ENCODE measurements at places on chromosomes 3 and 15.
A peak's percentile ranks its signal among the peaks of the same experiment; 100 is the strongest.

DNA sequence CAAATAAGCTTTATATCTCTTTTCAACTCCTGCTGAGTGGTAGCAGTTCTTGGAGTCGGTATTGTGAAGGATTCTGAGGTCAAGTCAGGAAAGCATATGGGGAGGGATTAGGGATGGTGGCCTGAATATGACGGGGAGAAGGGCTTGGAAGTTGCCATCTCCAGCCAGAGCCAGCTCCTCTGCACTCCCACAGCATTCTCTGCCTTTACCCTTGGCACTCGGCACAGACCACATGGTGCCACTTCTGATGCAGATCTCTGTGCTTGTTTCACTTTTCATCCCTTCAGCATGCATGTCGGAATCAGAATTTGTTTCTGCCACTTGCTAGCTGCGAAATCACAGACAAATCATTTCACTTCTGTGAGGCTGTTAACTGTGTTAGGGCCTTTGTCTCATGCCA, 52.5 kb downstream of the RAB11A start:
- no peak for DNase-seq

GRCh38 chr3:8204853-8205650, 296.6 kb upstream of the LMCD1 start:
- DNase-seq, result no peak

- DNase-seq, result no peak
Observed at GRCh38 chr3:71052716-71053115, 530.8 kb downstream of the FOXP1 start.

- DNase-seq, result no peak
Observed at GRCh38 chr3:194178128-194178527, 42.2 kb downstream of the HES1 start.

GRCh38 chr3:88152841-88153240, 3.1 kb downstream of the C3orf38 start:
- DNase-seq, result no peak

DNA sequence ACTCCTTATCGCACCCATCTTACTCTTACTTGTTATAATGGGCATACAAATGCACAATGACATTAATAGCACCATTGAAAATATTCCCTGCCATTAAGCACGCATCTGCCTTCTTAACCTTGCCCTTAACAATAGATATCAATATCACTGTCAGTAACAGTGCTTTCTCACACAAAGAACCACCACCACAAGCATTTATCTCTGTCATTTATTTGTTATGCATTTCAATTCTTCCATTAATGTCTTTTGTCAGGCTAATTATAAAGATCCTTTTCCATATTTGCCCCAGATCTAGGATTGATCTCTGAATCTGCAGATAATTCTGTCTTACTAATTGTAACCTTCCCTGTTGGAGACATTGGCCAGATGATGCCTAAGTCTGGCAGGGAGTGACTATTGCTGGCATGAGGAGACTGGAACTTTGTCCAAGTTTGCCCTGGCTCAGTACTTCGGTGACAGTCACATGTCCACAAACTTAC, 419.6 kb upstream of the TGFBR2 start:
- DNase-seq, result no peak

- DNase-seq, result no peak
Observed at GRCh38 chr3:101758224-101758623, 20.8 kb upstream of the NXPE3 start.

DNA sequence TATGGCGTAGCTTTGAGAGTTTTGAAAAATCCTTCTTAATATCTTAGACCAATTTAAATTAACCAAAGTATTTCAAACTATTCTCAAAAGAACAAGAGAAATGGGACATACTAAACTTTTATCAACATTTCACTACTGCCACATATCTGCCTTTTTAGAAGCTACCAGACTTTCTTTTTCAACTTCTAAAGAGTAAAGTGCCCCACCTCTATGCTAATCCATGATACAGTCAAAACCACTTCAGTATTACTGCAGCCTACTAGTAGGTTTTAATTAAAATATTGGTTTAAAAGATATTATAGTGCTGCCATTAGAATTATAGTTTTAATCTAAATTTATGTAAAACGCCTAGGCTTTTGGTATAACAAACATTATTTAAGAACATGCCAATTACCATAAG, 15.1 kb downstream of the HERC1 start:
- DNase-seq, result no peak

GRCh38 chr15:46304321-46304720, 669.5 kb downstream of the SQOR start:
- DNase-seq, result peak; percentile 6

DNA sequence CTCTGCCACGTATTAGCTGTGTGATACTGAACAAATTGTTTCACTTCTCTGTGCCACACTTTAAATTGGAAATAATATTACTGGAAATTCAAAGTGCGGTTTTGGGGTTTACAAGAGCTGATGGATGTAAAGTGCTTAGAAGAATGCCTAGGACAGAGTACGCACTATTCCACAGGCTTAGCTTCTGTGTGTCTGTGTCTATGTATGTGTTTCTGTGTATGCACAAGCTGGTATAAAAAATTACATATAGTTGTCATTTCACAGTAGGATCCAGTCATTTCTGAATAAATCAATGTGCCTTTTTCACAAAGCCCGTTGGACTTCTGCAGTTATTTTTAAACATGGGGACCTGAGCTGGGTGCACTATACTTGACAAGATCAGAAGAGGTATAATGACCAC, 370.4 kb downstream of the TUSC7 start:
- DNase-seq, result no peak

GRCh38 chr15:74506515-74506840, 34.5 kb upstream of the ARID3B start:
- no peak for DNase-seq

DNA sequence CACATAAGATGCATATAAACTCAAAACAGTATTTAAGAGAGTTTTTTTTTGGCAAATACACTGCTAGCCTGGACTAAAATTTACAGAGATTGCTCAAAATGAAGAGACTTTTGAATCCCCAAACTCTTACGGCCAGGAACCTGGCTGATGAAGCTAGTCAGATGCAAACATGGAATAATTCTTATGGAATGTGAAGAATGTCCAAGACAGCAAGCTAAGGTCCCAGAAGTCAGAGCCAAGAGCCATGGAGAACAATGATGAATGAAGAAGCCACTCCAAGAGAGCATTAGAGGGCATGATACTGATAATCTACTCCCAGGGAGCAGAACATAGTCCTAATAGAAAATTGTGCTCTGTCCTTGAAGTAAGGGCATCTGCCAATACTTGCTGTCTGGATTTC, 705.5 kb downstream of the DIPK2A start:
- no peak for DNase-seq

GRCh38 chr15:70712271-70712670, 51.1 kb downstream of the UACA start:
- no peak for DNase-seq

DNA sequence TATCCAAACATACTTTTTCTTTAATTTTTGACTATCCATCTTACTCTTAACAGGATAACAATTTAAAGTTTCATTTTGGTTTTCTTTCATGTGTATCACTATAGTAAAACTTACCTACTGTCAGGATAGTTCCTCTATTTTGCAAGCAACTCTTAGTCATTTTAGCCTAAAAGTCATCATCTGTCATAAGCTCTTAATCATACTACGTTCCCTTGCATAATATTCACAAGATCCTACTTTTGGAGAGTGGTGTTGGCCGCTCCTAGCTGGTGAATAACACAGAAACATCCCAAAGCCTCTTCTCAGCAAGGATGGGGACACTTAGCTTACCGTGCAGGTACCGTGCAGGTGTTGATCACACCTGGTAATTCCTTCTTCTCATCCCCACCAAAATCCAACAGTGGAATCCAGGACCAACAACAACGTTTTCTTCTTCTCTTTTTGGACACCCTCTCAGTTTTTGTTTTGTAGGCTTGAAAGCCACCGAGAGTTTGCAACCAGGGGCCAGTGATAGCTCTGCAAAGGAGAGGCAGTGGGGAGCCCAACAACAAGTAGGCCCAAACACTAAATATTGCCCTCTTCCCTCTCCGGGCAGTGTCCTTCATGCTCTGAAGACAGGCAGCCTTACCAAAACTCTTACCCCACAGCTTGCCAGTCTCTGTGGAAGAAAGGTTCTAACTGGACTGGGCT, 433 bp downstream of the FILIP1L start:
- no peak for DNase-seq

- DNase-seq, result no peak
Observed at GRCh38 chr3:118799303-118799702, 235.3 kb downstream of the IGSF11 start.

DNA sequence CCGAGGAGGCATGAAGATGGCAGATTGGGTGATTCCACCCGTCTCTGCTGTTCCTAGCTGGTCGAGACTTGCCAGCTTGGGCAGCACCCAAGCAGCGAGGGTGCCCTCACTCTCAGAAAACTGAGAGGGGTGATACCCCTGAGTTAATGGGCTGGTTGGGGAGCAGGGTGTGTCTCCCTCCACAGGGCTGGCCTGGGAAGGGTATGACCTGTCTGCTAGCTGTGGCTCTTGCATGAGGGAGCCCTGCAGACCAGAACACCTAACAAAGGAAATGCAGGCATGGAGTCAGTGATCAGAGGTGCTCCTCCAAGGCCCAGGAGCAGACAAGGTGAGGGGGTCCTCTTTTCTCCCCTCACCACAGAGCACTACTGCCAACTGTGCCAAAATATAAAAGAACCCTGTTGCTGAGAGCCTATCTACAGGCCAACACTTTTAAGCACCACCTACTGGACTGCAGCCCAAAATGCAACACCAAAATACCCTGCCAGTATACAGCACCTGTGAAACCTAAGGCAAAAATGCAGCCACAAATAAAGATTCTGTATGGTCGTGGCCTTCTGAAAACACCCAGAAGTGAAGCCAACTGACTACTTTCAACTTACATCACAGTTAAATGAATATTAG, 35.8 kb upstream of the PPM1L start:
- no peak for DNase-seq

GRCh38 chr15:76282465-76282864, 28.8 kb downstream of the ETFA start:
- no peak for DNase-seq

- no peak for DNase-seq
Observed at GRCh38 chr3:42699511-42699971, 3.1 kb downstream of the HHATL start.

- DNase-seq, result no peak
Observed at GRCh38 chr3:45191924-45192417, 34.1 kb downstream of the TMEM158 start.

- DNase-seq, result no peak
Observed at GRCh38 chr3:165805946-165806561, 31.2 kb downstream of the BCHE start.

DNA sequence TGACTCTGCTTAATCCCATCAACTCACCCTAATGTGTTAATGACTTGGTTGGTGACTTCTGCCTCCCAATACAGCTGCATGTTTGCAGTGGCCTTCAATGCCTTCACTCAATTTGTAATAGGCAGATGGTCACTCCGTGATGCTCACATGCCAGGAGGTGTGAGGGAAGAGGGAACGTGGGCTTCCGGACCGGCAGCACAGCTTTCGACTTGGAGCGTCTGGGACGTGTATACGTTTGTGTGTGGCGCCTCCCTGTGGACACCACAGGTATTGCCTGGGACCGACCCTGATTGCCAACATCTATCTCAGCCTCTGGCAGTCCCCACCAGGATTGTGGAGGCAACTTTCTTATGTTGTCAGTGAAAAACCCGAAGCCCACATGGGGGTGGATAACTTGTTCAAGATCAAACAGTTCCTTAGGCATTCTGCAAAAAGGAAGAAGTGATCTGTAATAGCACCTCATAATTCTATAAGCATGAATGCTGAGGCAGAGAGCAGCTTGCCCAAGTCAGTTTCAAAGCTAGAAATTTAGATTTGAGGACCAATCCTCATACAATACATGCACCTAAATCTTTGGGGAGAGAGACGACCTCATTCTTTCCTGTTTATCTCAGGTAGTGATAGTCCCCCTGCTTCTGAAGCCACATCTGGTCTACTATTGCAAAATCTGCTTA, 16.9 kb downstream of the MRPL46 start:
- peak; percentile 74 for DNase-seq

- DNase-seq, result no peak
Observed at GRCh38 chr3:170476291-170476690, 57.6 kb downstream of the CLDN11 start.

- no peak for DNase-seq
Observed at GRCh38 chr3:111721747-111722146, 126.6 kb upstream of the ZBED2 start.

DNA sequence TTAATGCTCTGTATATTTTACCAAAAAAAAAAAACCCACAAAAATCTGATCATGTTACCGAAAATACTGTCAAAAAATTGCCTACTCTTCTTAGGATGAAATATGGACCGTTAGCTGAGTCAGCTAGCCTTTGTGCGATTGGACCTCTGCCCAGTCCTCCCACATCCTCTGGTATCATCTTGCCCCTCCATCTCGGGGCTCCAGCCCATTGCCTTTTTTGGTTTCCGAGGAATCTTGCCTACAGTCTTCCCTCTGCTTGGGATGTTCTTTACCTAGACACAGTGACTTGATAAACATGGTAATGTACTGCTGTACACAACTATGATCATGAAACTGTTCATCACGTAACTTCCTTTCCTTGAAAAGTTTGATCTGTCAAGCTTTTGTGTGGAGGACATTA, 371.4 kb downstream of the SV2B start:
- no peak for DNase-seq

DNA sequence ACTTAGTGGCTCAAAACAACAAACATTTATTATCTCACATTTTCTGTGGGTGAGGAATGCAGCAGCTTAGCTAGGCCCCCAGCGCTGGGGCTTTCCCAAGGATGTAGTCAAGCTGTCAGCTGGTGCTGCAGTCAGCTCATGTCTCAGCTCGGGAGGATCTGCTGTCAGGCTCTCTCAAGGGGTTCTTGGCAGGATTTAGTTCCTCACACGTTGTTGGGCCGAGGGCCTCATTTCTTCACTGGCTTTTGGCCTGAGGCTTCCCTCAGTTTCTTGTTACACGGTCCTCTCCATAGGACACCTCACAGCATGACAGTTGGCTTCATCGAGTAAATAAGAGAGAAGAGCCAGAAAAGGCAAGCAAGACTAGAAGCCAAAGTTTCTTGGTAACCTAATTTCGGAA, 13.7 kb upstream of the U2SURP start:
- no peak for DNase-seq

DNA sequence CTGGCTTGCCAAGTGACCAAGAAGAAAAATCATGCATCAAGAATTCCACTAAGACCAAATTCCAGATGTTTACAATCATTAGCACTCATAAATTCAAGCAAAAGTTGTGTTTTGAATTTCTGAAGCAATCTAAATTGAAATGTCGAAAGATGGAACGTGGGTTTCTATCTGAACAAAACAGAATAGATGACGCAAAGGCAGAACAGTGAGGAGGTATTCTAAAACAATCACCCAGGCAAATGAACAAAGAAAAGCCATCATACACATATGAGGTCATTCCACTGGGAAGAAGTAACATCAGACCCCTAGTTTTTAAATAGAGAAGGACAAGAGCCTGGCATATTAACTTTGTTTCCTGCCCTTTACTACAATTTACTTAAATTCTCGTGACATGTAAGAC, 58.0 kb downstream of the MCF2L2 start:
- DNase-seq, result no peak
